ENCODE measurements at places on chromosomes 2 and 18.
A peak's percentile ranks its signal among the peaks of the same experiment; 100 is the strongest.

GRCh38 chr2:31088504-31089195, 49.6 kb downstream of the GALNT14 start:
- no peak for DNase-seq

- DNase-seq, result no peak
These were observed 18.8 kb downstream of the RELCH start for GRCh38 chr18:62205824-62206223.

- DNase-seq, result no peak
These were observed 22.0 kb downstream of the MXD1 start for GRCh38 chr2:69936906-69937305.

DNA sequence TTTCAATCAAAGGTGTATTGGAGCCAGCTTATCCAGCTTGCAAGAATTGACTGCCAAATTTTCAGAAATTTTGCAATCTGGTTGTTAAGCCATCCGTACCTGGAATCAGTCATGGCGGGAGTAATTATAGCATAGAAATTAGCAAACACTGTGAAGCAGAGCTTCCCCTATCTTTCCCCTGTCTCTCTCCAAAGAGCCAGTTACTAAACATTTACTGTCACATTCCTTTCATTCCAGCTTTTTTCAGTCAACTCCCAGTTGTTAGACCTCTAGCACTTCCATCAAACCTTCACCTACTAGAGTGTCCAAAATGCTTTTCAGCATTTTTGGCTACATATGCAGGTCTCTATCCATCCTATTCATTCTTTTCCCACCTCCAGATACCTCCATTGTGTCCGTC, 137.4 kb downstream of the MC4R start:
- no peak for DNase-seq

- DNase-seq, result no peak
These were observed 750.2 kb upstream of the FANCL start for GRCh38 chr2:58991357-58991756.

- DNase-seq, result peak; percentile 59
These were observed 45.2 kb downstream of the ST3GAL5 start for GRCh38 chr2:85843543-85843942.

GRCh38 chr2:31166925-31167324, 28.7 kb upstream of the GALNT14 start:
- DNase-seq, result no peak

DNA sequence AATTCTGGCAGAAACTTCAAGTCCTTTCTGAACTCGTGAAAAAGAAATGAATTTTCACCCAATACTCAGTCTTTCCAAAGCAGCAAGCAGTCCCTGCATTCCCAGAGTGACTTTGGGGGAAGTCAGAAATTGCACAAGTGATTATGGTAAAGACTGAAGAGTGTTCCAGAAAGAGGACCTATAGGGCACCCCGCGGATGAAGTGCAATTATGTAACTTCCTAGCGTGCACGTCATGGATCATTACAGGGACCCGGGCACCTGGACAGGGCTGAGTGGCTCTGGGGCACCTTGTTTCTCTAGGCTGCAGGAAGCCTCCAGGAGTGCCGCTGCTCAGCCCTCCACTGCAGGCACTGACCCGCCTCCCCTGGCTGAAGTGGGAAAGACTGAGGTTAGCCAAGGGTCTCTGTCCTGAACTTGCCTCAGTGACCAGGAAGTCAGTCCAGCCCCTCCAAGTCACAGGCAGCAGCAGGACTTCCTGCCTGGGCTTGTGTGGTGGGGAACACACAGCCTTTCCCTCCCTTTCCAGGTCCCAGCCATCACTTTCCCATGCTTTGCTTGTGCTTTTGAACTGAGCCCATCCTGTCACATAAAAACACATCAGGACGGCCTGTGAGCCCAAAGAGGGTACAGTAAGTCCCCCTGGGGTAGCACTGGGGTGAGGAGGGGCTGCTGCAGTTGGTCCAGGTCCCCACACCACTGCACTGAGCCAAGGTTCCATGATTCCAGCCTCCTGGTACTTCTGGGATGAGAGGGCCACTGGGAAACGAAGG, 19.8 kb downstream of the TMEM185B start:
- DNase-seq, result no peak

- DNase-seq, result no peak
These were observed 342.9 kb downstream of the SPAG16 start for GRCh38 chr2:213627054-213627710.

DNA sequence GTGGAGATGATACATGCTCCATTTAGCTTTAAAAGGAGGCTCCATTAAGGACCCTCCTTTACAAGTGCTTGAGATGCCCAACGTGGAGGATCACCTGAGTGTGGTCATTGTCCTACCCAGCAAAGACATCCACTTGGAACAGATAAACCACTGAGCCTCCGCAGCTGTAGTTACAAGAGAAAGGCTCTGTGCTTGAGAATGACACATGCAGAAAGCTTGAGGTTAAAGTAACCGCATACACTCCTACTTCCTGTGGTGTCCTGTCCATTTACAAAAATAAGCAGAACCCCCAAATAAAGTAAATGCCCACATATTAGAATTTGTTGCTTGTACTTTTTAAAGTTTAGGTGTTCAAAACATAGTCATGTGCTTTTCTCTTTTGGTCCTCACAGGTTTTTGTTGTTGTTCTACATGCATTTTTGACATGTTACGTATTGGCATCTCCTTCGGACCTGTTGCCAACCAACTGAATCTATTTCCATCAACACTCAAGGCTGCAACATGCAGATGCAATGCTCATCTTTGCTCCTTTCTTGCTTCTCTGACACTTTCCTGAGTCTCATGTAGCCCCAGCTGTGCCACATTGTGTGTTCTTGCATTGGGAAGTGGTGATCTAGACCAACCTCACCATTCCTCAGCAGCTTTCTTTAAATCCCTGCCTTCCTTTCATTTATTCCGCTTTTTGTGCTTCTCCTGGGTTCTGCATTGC, 56.0 kb downstream of the SERPINB7 start:
- no peak for DNase-seq

DNA sequence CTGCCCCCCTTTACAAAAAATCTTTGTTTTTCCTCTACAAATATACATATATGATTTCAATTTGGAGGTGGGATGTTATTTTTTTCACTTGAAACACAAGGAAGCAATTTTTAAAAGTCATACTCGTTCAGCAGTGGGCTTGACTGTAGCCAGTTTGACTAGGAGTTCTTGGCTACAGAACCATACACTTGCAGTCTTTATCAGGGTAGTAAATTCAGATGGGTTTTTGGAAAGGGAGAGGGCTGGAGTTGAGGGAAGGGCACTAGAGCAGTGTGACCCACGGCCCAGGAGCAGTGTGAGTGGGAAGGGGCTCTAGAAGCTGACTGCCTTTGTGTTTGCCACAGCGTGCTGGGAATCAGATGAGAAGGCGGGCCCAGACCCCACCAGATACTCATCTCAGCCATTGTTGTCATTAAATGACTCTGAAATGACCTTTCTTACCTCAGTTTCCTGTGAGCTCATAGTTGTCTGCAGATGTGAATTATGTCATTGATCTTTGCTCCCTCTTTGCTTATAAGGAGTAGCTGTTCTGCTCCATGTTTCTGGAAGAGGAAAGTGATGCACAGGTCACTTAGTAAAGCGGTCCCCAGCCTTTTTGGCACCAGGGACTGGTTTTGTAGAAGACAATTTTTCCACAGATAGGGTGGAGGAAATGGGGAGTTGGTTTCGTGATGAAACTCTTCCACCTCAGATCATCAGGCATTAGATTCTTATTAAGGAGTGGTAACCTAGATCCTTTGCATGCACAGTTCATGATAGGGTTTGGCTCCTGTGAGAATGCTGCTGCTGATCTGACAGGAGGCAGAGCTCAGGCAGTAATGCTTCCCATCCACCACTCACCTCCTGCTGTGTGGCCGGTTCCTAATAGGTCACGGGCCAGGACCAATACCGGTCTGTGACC, 116.8 kb downstream of the SPTBN1 start:
- peak; percentile 82 for DNase-seq

- DNase-seq, result no peak
These were observed 63.3 kb downstream of the FAM228A start for GRCh38 chr2:24238158-24238557.

GRCh38 chr2:28359222-28360057, 33.2 kb upstream of the FOSL2 start:
- DNase-seq, result peak; percentile 93

DNA sequence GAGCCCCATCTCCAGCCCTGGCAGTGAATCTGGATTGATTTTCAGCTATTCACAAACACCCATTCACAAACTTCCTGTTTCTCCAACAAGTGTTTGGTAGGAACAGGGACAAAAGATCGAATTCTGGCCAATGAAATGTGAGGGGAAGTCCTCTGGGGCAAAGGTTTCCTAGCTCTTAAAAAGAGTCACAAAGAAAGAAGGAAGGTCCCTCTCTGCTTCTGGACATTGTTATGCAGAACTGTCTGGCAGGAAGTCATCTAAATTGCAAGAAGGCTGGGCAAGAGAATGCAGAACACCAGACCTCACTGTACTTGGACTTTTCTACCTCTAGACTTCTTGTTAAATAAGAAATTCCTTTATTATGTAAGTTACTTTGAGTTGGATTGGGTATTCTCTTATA, 137.3 kb downstream of the CCDC148 start:
- DNase-seq, result no peak
